ENCODE measurements at places on chromosomes 1 and 21.

- DNase-seq: no peak
Observed at GRCh38 chr1:158356616-158357015, 2.9 kb downstream of the CD1E start.

DNA sequence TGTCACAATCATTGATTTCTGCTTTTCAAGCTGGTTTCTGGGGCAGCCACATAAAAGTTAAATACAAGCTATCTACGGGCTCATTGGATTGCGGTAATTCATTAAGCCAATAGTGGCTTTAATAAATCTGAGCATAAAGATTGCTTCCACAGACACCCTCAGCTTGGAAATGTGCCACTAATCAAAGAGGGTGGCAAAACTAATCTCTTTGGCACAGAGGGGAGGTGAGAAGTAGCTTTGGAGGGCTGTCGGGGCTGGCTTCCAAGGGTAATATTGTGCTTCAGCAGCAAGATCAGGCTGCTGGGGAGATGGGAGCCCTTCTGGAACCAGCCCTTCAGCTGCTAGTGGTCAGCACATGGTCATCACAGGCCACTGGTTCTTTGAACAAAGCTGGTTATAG is 21.2 kb upstream of the KAZN start:
- DNase-seq: no peak

GRCh38 chr1:185939142-185939541 is 205.0 kb downstream of the HMCN1 start:
- DNase-seq: no peak

DNA sequence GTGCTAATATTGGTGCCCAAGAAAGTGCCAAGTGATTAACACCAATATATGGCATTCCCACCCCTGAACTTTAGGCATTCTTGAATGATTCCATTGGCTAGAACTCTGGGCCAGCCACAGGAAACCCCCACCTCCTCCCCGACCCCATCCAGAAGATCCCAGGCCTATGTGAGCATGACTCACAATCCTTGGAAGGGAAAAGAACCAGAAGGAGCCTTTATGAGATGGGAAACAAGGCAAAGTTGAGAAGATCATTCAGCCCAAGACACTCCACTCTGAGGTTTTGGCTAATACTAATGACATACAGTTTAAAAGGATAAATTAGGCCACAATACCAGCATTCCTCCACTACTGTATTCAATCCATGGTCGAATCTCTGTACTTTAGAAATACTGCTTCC is 21.8 kb downstream of the ELK4 start:
- DNase-seq: no peak

Data from head of caudate nucleus (tissue), 42 donors.